Dorsolateral prefrontal cortex (tissue), 122 donors: ENCODE measurements at places on chromosomes 13 and 19.

GRCh38 chr13:109357751-109358471 is 428.5 kb downstream of the IRS2 start:
- no peak for DNase-seq

DNA sequence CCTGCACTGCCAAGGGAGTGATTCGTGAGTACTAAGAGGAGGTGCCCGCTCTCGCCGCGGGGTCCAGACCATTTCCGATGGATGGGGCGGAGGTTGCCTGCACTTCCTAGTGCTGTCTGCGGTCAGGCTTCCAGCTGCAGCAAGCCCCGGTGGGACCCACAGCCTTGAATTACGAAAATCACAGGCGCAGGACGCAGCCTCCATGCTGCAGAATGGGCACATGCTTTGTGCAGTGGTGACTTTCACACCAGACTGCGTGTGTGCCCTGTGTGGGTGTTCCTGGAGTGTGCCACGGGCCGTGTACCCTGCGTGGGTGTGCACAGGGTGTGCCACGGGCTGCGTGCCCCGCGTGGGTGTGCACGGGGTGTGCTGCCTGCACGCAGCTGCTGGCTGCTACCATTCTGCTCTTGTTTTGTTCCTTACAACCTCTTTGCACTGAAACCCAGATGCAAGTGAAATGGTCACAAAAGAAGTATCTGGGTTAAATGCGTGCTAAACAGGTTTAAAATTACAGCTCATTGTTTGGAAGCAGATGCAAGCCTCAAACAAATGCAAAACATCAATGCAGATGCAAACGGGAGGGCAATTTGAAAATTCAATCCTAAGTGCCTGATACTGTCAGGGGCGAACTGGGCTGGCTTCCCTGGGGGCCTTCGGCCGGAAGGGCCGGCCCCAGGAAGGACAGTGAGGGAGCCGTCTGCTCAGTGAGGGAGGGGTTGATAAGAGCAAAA is 221.2 kb upstream of the SOX1 start:
- DNase-seq, result no peak

GRCh38 chr19:18427080-18427742 is 8.0 kb downstream of the SSBP4 start:
- DNase-seq, result no peak

GRCh38 chr19:40149501-40149900 is 41.7 kb upstream of the MAP3K10 start:
- no peak for DNase-seq

- no peak for DNase-seq
Measured at GRCh38 chr19:47675859-47676258, 37.4 kb upstream of the EHD2 start.

DNA sequence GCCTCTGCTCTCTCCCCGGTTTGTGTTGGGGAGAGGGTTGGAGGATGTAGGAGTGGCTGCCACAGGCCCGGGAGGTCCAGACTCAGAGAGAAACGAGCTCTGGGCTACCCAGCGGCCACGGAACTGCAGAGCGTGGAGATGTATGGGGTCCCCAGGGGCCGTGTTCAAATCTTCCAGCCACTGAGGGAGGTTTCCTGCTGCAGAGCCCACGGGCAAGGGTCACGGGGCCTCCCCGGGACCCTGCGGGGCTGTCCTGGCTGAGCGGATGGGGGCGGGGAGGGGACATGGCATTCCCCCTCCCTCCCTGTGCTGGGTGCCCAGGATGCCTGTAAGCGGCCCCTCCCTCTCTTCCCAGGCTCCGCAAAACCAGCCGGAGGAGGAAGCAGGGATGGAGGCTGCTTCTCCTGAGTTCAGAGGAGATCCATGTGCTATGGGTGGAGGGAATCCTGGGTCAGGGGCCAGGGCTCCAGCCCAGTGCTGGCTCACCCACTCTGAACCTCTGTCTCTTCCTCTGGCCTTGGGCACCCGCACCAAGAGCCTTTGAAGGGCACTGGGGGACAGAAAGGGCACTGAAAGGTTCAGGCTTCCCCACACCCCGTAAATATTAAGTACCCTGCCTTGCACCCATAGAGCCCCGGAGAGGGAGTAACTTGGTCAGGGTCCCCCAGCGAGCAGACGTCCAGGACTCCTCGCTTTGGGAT is 22.6 kb downstream of the SMIM24 start:
- no peak for DNase-seq

GRCh38 chr13:109792416-109793059 is 6.2 kb upstream of the IRS2 start:
- no peak for DNase-seq

GRCh38 chr13:108561149-108561548 is 68.3 kb upstream of the MYO16 start:
- no peak for DNase-seq

- DNase-seq, result no peak
Measured at GRCh38 chr13:32903720-32904119, 112.5 kb upstream of the KL start.
